ENCODE measurements at places on chromosomes 12 and 14. TPM values are rescaled to one million over a fixed set of nuclear protein-coding genes. Genes with fewer than 3 reads are reported as not detected.

The TAS2R8 gene
- not detected for polyA plus RNA-seq

DNA sequence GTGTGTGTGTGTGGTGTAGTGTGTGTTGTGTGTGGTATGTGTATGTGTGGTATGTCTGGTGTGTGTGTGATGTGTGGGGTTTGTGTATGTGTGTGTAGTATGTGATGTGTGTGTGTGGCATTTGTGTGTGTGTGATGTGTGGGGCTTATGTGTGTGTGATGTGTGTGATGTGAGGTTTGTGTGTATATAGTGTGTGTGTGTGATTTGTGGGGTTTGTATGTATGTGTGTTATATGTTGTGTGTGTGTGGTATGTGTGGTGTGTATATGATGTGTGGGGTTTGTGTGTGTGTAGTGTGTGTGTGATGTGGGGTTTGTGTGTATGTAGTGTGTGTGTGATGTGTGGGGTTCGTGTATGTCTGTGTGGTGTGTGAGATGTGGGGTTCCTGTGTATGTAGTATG lies 9.4 kb downstream of the GALNT16 start:
- no peak for DNase-seq

DNA sequence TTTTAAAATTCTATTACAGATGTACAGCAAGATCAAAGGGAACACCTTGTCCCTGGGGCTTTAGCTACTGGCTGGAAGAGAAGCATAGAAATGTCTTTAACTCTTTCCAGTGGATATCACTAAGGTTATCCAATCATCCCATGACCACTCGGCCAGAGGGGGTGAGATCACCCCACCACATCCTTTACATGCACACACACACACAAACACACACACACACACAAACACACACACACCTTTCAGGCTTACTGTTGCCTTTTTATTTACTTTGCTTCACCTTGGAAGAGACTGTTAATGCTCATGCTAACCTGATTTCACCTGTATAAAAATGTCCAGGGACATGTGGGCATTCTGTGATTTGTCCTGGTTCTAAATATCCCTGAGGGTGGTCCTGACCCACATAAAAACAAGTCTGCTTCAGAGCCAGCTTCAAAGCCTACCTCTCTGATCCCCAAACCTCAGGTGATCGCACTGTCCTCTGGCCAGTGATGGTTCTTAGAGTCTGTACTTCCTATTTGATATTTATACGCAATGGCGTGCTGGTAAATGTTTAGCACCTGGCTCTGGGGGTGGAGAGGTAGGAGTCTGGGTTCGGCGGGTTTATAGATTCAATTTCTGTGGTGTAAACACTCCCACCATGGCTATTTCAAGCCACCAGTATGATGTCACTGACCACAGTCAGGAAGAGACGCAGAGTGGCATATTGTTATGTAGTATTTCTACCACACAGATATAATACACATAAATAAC lies 166.1 kb upstream of the EEA1 start:
- DNase-seq: no peak

- DNase-seq: no peak
Measured at GRCh38 chr14:61570549-61571290, 124.6 kb upstream of the HIF1A start.

GRCh38 chr12:89276860-89277259 lies 75.4 kb downstream of the DUSP6 start:
- no peak for DNase-seq
